ENCODE measurements at places on chromosomes 4 and X.
A peak's percentile ranks its signal among the peaks of the same experiment; 100 is the strongest.

- no peak for DNase-seq
These were observed 1704.8 kb downstream of the STIM2 start for GRCh38 chr4:28565396-28565795.

GRCh38 chr4:138216272-138216867, 25.8 kb downstream of the SLC7A11 start:
- DNase-seq, result no peak

DNA sequence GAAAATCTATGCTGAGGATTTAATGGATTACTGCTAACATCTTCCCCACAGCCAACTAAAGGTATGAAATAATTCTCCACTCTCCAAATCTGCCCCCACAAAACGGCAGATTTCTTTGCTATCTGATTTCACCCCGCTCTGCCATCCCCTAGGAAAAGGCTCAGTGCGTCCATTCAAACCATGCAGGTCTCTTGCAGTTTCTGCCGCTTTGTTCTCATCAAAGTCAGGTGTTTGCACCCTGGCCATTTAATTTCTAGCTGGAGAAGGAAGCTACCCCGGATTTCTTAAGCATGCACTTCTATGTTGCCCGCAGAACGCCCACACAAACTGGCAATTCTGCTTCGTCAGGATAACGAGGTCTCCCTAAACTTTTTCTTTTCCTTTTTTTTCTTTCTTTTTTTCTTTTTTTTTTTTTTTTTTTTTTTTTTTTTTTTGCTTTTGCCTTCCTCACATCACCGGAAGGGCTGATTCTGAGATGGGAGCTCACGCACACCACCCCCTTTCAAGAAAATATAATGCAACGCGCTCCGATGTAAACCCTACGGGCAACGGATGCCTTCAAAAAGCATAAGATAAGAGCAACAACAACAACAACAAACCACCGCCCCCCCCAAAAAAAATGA, 3.3 kb downstream of the NLGN4X start:
- no peak for DNase-seq

DNA sequence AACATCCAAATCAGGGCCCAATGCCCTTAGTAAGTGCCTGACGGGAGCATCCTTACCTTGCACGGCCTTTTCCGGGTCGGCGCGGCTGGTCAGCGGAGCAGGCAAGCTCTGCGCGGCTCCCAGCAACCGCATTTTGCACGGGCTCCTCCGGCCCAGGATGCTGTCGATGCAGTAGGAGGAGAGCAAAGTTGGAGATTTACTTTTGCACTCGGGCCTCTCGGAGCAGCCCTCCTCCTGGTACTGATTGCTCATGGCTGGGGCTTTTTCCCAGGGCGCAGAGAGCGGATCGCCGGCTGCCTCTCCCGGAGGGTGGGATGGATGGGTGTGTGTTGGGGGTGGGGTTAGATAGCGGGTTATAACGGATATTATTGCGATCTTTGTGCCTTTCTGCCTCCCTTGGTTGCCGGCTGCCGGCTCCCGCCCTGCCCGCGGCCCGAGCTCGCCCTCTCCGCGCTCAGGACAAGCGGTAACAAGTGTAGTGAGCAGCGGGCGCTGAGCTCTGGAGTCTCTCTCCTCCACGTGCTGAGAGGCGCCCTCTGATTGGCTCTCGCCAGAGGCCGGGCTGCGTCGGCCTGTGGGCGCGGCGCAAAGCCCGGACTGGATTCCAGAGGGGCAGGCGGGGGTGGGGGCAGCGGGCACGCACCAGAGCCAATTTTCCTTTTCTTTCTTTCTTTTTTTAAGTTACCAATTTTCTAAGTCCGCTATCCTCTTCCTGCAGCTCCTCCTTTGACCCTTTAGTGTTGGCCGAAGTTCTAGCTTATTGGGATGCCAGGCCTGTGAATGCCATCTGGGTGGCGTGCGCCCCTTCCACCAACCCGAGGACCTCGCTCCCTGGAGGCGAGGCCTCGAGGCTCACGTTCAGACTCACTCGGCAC, at the start of gene ARX:
Gene ARX (minus strand): TSS at position 480 of the 875 bp plus-strand sequence. CDS start 228 bp downstream, at position 252.
- no peak for DNase-seq

DNA sequence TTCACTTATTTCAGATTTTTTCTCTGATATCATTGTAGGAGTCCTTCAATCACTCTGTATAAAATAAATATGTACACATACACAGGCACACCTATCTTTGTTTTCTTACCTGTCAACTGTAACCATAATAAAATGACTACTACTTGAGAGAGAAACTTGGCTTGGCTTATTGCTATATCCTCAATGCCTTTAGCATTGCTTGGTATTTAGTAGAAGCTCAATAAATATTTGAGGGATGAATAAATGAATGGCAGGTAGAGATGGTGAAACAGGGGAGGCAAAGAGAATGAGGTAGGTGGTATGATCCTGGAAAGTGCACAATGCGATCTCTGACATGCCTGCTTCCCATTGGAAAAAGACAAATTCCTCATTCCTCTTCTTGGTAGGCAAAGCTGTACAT, 21.8 kb upstream of the CXCL6 start:
- no peak for DNase-seq

DNA sequence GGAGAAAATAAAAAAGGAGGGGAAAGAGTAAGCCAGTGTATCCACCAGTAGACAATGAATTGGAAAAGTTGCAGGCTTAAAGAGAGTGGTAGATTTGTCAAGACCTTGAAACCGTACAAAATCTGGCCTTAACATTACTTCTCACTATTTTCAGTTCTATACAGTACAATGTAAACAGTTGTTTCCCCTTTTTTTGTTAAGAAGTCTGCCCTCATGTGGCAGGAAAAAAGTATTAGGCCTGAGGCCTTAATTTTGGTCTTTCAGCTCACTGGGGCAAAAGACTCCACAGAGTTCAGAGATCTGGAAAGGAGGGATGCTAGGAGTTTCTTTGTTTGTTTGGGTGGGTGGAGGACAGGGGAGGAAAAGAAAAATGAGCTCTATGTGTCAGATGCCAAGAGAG, 92.8 kb upstream of the CCDC160 start:
- no peak for DNase-seq

DNA sequence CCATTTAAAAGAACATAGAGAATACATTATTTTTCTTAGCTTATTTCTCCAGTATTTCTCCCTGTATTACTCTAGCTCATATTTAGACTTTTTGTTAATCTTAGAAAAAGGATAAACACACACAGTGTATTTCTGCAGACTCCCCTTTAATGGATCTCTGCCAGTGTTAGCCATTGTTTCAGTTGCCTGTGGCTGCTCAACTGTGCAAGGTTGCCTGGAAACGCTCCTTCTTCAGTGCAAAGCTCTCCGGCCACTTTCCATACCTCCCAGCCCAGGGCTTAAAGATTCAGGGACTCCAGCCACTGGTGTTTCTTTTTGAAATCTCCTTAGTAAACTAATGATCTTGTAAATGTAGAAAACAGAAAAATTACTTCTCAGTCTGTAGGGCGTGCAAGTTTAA, 104.9 kb downstream of the SLIT2 start:
- DNase-seq, result no peak

- no peak for DNase-seq
These were observed 13.8 kb upstream of the UVSSA start for GRCh38 chr4:1333256-1333655.

DNA sequence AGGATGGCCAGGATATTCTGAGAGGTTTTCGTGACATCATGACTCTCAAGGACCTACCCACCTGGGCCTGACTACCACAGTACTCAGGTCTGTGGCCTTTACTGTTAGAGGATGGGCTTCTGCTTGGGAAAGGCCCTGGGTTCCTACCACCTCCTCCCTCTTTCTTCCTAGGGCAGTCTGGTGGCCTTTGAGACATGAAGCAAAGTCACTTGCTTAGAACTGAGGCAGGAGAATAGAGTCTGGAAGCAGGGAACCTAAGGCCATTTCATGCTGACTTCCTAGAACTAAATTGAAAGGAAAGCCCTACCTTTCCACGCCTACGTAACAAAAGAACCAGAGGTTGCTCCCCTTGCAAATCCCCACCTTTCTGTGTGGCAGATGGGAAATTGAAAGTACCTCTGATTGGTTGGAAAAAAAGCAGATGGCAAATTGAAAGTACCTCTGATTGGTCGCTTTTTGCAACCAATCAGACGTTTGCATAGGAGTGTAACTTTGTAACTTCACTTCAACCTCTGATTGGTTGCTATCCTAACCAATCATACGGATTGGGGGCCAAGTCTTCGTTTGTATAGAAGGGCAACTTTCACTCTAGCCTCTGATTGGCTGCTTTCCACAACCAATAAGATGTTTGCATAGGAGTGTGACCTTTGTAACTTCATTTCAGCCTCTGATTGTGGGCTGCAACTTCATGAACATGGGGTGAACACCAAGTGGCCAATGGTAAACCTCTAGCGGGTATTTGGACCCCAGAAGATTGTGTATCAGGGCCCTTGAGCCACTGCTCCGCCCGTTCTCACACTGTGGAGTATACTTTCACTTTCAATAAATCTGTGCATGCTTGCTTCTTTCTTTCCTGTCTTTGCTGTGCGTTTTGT, 9.9 kb upstream of the AKAP14 start:
- no peak for DNase-seq

GRCh38 chr4:4818415-4819212, 40.9 kb upstream of the MSX1 start:
- DNase-seq, result no peak

GRCh38 chr4:155799794-155800123, 40.9 kb downstream of the GUCY1B1 start:
- DNase-seq, result no peak

- DNase-seq, result no peak
These were observed 21.4 kb upstream of the SMIM14 start for GRCh38 chr4:39660045-39660444.

GRCh38 chr4:36638273-36638811, 356.9 kb downstream of the DTHD1 start:
- no peak for DNase-seq

DNA sequence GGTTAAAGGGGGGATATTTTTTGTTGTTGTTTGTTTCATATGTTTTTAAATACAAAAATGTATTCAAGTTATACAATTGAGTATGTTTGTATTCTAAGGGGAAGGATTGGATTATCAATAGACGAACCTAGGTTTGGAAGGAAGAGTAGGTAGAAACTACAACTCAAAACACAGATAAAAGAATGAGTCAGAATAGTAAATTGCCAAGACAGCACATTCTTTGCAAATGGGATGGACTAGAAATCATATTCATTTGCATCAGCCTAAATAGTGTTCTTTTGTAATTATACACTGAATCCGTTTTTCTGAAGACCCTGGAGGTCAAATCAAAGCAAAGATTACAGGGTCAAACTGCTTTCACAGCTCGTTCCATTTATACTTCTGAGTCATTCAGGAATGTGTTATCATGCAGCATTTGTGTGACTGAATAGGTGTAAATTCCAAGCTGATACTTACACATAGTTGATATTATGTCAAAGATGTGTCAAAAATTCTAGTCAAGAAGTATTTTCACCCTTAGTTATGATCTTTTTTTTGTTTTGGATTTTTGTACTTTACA, 273.3 kb upstream of the FAT4 start:
- no peak for DNase-seq

GRCh38 chr4:143502231-143502630, 11.3 kb upstream of the SMARCA5 start:
- no peak for DNase-seq

DNA sequence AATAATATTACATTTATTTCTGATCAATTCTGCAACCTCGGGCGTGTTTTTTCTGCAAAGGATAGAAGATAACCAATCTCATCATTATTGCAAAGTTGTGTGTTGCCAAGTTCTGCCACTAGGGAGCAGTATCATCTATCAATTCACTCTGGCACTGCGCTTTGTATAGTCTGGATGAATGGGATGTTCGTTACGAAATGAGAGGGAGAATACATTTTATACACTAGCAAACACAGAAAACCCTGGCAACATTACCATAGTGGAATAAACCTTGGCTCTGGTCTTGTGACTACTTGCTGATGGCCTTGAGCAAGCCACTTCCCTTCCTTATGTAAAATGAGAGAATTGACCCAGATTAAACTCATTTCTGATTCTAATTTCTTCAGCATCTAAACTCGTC, 97.5 kb upstream of the ZNF518B start:
- DNase-seq, result peak; percentile 46

DNA sequence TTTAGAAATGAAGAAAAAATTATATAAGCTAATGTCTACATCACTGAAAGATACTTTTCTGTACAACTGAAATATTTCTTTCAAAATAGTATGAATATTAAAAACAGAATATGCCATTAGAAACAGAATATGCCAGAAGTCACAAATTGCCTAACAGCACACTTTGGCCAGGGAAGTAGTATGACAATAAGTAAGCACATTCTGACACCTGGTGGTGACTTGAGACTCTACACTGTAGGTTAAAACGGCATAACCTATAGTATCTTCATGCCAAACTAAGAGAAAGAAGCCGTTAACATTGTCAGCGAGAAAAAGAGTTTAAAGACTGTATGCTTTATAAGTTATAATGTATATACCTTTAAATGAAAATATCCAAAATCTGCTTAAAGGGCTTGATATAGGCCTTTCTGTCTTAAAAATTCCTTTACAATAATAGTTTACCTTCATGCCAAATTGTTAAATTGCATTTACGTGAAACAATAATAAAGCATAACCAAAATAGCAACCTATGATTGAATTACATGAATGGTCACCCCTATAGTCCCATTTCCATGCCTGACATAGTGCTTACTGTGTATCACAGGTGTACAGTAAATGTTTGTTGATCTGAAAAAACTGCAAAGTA, 32.8 kb downstream of the FAM13A start:
- no peak for DNase-seq
